Cardiac ventricle fibroblast (primary cell): ENCODE measurements at places on chromosomes 2 and 18. TPM values are rescaled to one million over a fixed set of nuclear protein-coding genes. Genes with fewer than 3 reads are reported as not detected.

Gene TGFBRAP1
- 11.6 and 12.1 TPM in 2 replicates for total RNA-seq

Gene NEUROD1
- total RNA-seq, result not detected in 2 replicates

Gene STPG4
- total RNA-seq, result 0.20 TPM in 1 of 2 replicates, not detected in the other

Gene DOK6
- total RNA-seq, result 0.98 and 1.00 TPM in 2 replicates

Gene TEKT4
- not detected in 2 replicates for total RNA-seq
